Fibroblast of skin of right biceps (primary cell): ENCODE measurements at places on chromosomes 3 and 15.

DNA sequence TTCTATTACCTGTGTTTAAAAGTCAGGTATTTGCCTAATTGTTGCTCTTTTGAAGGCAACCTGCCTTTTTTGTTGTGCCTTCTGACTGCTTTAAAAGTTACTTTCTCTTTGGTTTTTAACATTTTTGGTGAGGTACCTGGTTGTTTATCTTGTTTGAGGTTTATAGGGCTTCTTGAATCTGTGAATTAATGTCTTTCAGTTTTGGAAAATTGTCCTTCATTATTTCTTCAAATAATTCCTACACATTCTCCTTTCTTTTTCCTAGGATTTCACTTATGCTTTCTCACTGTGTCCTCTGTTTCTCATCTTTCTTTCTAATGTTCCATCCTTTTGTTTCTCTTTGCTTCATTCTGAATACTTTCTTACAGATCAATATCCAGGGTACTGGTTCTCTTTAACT, 30.8 kb downstream of the HHLA2 start:
- DNase-seq = no peak

DNA sequence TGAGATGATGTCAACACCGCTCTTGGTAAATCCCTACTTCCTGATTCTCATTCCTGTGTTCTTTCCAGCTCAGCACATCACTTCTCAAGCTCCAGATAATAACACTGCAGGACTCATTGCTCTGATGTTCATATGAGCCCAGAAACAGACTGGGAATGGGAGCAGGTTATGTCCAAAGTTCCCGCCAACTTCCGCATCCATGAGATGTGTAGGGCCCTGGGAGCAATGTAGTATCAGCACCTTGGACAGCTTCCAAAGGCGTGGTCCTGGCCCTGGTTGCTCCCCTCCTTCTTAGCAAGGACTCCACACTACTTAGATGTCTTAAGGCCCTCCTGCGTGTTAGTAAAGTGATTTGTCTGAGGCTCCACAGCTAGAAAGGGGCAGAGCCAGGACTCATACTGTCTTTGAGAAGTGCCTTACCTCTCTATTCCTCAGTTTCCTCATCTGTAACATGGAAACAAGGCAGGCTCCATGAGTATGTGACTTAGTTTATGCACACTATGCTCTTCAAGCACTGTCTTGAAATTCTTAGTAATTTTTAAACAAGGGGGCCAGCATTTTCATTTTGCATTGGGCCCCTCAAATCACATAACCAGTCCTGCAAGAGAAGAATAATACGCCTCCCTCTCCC, 27.9 kb upstream of the SLC6A1 start:
- peak; percentile 29 for DNase-seq

DNA sequence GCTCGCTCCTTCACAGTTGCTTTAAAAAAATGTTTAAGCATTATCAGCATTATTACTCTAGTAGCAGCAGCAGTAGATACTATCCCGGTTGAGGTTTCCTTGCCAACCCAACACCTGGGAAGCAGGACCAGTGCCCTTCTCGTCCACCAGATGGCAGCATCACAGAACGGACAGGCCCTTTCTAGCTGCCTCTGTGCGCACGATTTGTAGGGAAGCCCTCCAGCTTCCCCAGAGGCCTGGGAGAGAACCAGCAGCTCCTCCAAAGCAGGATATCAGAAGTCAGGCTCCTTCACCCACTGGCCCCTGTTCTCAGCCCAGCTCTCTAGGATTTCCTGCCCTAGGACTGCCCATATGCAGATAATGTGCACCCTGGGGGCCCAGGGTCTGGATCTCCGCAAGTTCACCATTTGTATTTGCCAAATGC, 16.8 kb upstream of the ESYT3 start:
- peak; percentile 79 for DNase-seq

GRCh38 chr3:196634829-196635228, 4.7 kb upstream of the NRROS start:
- DNase-seq = no peak

- DNase-seq = peak; percentile 93
Observed at GRCh38 chr3:86990734-86991481, at the start of gene VGLL3. TSS of gene VGLL3 (minus strand) at chr3:86991149. CDS start at chr3:86990743, 406 bp downstream.

GRCh38 chr3:3735919-3736318, 63.3 kb upstream of the LRRN1 start:
- no peak for DNase-seq

- no peak for DNase-seq
Observed at GRCh38 chr3:112848196-112848595, 1.5 kb upstream of the CD200R1L start.

DNA sequence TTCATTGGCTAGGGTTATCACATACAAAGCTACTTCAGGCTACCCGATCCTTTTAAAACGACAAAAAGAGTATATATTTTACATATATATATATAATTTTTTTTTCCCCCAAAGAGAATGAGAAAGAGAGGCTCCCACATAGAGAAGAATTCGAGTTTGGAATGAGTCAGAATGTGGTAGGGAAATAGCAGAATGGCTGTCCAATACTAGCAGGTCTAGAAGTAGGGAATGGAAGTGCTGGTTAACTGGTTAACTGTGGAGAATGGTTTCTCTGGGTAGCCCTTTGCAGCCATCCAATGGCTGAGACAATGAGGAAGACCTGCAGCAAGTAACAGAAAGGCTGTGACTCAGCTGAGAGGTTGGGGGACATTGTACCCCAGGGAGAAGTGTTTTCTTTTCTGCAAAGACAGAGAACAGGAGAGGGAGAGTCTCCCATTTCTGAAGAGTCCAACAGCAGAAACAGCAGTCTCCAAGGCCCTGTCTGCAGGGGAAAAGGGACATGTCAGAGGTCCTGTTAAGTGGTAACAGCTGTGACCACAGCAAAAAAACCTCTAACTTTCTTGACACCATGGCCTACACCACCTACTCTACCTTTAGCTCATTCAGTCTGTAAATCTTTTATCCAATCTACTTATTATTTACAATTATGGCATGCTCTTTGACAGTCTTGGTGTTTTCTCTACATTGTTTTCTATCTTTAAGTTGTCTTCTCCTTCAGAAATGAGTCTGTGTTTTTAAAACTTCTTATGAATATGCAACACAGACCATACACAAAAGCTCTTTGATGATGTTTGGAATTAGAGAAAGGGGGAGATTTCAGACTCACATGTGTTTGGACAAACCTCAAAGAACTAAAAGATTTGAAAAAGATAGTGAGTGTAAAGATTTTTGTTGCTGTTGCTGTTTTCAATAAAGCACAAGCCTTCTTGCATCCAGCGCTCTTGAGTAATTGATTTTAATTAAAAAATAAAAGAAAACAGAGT, 116.1 kb upstream of the SLC7A14 start:
- DNase-seq = no peak
